ENCODE measurements at places on chromosomes 5 and 9. TPM values are rescaled to one million over a fixed set of nuclear protein-coding genes. Genes with fewer than 3 reads are reported as not detected.

The KLF9 gene
- 91.0 TPM for total RNA-seq

The ZNF484 gene
- total RNA-seq: 8.8 TPM

The KLHL9 gene
- total RNA-seq: 22.2 TPM

The BRD3OS gene
- total RNA-seq: 10.7 TPM

The CCDC180 gene
- total RNA-seq: 4.0 TPM

The MARCHF3 gene
- total RNA-seq: 11.1 TPM

The GABRG2 gene
- total RNA-seq: not detected

The GABRB2 gene
- 1.6 TPM for total RNA-seq

The OR1Q1 gene
- total RNA-seq: not detected

The HSPA4 gene
- total RNA-seq: 64.1 TPM

The SLC12A7 gene
- total RNA-seq: 49.6 TPM

The CDK9 gene
- 99.1 TPM for total RNA-seq

The DIPK1B gene
- 17.7 TPM for total RNA-seq

The HAPLN1 gene
- total RNA-seq: 0.12 TPM

The PRELID1 gene
- 87.0 TPM for total RNA-seq

The TNC gene
- 52.9 TPM for total RNA-seq

The GADD45G gene
- 19.8 TPM for total RNA-seq

The PGM5 gene
- total RNA-seq: 25.0 TPM

The MEIKIN gene
- total RNA-seq: not detected

The SCGB3A2 gene
- 186 TPM for total RNA-seq

The MCC gene
- 18.6 TPM for total RNA-seq

The MYOT gene
- total RNA-seq: not detected

The C5orf15 gene
- total RNA-seq: 33.4 TPM

The EGFLAM gene
- total RNA-seq: 2.1 TPM

The SPOCK1 gene
- total RNA-seq: 4.0 TPM

The TMEM174 gene
- total RNA-seq: not detected

The ZNF366 gene
- total RNA-seq: 12.2 TPM

The LRRC14B gene
- total RNA-seq: not detected

The CDHR2 gene
- 0.35 TPM for total RNA-seq

The EQTN gene
- not detected for total RNA-seq

The RASGRF2 gene
- 5.4 TPM for total RNA-seq

The CCL27 gene
- not detected for total RNA-seq

The ATP10B gene
- total RNA-seq: not detected

The FEM1C gene
- total RNA-seq: 26.1 TPM

The ANKRD20A1 gene
- total RNA-seq: 1.5 TPM

The PCDHGA10 gene
- 6.2 TPM for total RNA-seq

The MEGF9 gene
- total RNA-seq: 92.9 TPM

The SLC6A19 gene
- not detected for total RNA-seq

The TRMO gene
- total RNA-seq: 17.3 TPM

The ZFP2 gene
- total RNA-seq: 2.1 TPM

The CERCAM gene
- 14.0 TPM for total RNA-seq

The FAM151B gene
- 3.4 TPM for total RNA-seq

All from upper lobe of right lung (tissue), 1 donor.